Activated CD4-positive, alpha-beta T cell treated with anti-CD3 and anti-CD28 coated beads, Interleukin-2, amount 50 U/mL, for 24 hours (primary cell): ENCODE measurements at places on chromosomes 5 and 9.
A peak's percentile ranks its signal among the peaks of the same experiment; 100 is the strongest.

DNA sequence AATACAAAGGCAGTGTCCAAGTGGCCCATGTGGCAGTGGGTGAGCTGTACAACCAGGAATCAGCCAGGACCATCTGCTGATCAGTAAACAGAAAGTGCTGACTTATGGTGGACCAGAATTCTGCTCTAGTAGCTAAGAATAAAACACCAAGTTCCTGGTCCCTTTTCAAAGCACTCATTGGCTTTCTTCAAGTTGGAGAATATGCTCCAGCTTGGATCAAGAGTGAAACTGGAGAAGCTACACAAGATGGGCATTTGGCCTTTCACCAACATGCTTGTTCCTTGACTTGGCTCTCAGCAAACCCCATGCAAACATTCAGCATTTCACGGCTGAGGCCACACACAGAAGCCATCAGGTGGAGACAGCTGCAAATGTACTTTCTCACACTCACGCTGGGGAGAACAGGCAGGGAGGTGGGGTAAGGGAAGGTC is 32.1 kb downstream of the MARCHF3 start:
- DNase-seq, result no peak

DNA sequence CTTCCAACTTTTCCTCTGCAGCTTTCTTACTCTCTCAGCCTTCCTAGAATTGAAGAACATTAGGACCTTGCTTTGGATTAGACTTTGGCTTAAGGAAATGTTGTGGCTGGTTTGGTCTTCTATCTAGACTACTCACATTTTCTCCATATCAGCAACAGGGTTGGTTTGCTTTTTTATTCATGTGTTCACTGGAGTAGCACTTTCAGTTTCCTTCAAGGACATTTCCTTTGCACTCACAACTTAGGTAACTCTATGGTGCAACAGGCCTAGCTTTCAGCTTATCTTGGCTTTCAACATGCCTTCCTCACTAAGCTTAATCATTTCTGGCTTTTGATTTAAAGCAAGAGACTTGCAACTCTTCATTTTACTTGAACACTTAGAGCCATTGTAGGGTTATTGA is 153.1 kb downstream of the CCDC192 start:
- no peak for DNase-seq

GRCh38 chr9:75120686-75121085 is 32.4 kb downstream of the OSTF1 start:
- DNase-seq, result no peak

GRCh38 chr5:138444774-138445546 is 6.1 kb downstream of the REEP2 start:
- no peak for DNase-seq

- no peak for DNase-seq
Measured at GRCh38 chr9:134825025-134825424, 55.6 kb upstream of the FCN2 start.

- no peak for DNase-seq
Measured at GRCh38 chr5:175162036-175162435, 281.9 kb downstream of the DRD1 start.

DNA sequence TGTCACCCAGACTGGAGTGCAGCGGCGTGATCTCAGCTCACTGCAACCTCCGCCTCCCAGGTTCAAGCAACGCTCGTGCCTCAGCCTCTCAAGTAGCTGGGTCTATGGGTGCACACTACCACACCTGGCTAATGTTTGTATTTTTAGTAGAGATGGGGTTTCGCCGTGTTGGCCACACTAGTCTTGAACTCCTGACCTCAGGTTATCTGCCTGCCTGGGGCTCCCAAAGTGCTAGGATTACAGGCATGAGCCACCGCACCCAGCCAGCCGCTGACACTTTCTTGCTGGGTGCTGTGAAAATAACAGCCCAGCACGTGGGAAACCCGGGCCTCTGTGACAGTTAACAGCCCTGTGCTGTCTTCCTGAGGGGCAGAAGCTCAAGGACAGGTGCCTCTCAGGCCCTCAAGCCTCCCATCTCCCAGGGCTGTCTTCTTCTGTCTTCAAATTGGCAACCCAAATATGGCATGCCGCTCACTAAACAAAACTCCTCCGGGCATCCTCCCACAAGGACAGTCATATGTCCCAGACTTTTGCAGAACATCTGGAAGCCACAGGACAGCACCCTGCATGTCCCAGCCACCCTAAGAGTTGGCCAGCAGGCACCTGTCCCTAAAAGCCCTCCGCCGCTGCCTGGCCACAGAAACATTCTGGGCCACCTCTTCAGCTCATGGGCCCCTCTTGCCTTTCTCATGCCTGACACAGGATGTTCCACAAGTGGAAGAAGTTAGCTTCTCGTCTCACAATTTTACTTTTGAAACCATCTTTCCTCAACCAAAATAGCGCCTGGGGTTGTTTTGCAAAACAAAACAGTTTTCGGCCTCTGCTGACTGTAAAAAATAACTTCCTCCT is 233.6 kb downstream of the SYK start:
- DNase-seq, result no peak

DNA sequence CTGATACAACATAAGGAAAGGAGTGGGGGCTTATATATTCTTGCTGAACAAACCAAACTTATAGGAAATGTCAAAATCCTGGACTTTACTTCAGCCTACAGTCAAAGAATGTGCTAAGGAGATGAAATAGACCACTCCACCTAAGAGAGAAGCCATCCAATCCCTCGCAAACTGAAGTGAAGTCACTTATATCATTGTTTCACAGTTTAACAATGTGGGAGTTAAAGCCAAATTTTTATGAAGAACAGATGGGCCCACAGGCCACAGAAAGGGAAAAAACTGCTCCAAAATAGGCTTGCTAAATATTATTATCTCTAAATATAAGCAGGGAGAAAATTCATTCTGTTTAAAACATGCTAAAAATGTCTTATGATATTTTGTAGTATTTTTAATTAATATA is 233.3 kb downstream of the GAS1 start:
- no peak for DNase-seq

- no peak for DNase-seq
Measured at GRCh38 chr5:179314606-179315355, 30.5 kb downstream of the ADAMTS2 start.

GRCh38 chr5:177071666-177072385 is 14.9 kb upstream of the FGFR4 start:
- peak; percentile 70 for DNase-seq

- no peak for DNase-seq
Measured at GRCh38 chr5:93997562-93997961, 256.2 kb upstream of the POU5F2 start.

GRCh38 chr5:75603371-75603770 is 7.9 kb upstream of the ANKDD1B start:
- DNase-seq, result no peak

DNA sequence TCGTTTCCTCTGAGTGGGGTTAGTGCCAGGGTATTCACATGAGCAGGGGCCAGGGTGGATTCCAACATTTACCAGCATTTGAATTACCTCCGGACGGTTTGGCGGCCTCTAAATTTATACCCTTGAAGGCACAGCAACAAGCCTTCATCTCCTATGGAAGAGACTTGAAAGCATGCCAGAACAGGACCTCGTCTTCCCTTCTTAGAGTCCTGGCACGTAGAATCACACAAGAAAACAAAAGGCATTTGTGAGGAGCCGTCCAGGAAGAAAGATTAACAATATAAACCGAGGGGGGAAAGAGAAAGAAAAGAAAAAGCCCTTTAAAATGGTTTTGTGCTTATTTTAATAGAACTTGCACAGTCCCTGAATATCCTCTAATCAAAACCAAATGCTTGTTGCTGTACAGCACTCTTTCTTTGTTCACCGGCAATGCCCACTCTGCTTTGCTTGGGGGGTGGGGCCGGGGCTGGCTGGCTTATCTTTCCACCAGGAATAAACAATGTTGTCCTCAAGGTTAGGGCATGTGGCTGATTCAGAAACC is 575.8 kb upstream of the ZNF462 start:
- DNase-seq, result no peak

DNA sequence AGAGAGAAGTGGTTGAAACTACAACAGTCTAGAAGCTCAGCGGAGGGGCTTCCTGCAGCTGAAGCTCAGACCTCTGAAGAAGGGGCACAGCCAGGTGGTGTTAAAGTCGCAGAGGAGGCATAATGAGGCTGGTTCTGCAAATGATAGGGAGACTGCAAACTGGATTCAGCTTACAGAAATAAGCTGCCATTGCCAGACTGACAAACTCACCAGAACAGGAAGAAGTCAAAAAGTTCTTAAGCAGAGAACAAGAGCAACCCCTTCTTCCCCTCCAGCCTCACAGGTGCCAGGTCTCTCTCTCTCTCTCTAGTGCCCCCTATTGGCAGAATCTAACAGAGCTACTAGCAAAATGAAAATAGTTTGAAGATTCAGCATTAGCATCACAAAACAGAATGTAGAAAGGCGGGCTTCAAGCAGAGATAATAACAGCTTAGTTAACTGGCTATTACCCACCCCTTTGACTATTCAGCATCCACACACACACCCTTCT is 76.7 kb downstream of the GRAMD2B start:
- DNase-seq, result peak; percentile 7

DNA sequence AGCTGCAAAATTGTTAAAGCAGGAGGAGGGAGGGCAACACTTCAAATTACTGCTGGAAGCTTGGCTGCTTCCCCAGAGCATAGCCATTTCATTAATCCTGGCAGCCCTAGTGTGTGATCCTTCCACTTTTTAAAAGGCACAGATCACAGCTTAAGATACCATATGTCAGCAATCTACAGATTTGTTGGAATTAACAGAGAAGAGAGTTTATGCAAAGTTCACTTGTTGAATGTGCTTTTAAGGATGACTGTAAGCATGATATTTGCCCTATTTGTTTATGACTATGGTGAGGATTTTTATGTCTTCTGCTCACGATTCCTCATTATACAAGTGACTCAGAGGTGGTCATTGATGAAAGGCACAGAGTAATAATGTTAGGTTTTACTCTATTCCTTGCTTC is 156.0 kb upstream of the CDKN2B start:
- no peak for DNase-seq

GRCh38 chr9:106897751-106898150 is 34.8 kb downstream of the ZNF462 start:
- no peak for DNase-seq

DNA sequence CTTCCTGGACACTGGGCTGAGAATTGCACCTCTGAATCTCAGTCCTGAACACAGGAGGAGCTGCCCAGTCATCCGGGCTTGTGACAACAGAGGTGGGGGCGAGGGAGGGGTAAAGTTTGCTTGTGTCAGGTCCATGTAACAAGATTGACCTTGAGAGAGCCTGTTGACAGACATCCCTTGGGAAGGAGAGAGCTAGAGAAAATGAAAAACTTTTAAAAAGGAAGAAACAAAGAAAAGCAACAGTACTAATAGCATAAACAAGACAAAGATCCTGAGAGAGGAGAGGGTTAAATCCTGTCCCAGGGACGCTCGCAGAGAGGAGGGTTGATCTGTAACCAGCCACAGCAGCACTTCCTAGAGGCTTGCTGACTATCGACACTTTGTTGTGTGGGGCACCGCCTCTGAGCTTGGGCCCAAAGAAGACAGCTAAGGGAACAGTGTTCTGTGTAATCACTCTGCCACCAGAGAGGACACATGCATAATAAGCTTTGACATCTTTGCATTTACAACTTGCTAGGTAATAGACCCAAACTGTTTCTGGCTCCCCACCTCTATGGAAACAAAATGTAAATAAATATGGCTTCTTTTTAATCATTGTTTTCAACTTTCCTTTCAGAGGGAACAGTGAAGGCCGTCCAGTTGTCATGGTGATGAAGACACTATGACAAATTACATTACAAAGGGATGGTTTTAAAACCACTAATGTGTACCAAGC is 363.7 kb downstream of the CSNK1G3 start:
- DNase-seq, result no peak

DNA sequence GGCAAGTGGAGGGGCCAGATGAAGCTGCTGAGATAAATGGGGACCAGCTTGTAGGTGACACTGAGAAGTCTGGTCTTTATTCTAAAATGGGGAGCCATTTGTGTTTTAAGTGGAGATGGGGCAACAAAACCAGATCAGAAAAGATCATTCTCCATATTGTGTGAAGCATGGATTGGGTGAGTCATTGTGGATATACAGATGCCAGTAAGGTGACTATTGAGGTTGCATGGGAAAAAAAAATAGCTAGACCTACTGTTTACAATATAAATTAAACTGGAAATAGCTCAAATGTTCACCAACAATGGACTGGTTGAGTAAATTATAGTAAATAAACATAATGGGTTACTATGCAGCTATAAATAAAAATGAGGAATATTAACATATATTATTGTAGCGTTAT is 5.4 kb upstream of the MAP1B start:
- DNase-seq, result no peak

GRCh38 chr5:59208474-59208873 is 625.6 kb downstream of the RAB3C start:
- DNase-seq, result no peak

DNA sequence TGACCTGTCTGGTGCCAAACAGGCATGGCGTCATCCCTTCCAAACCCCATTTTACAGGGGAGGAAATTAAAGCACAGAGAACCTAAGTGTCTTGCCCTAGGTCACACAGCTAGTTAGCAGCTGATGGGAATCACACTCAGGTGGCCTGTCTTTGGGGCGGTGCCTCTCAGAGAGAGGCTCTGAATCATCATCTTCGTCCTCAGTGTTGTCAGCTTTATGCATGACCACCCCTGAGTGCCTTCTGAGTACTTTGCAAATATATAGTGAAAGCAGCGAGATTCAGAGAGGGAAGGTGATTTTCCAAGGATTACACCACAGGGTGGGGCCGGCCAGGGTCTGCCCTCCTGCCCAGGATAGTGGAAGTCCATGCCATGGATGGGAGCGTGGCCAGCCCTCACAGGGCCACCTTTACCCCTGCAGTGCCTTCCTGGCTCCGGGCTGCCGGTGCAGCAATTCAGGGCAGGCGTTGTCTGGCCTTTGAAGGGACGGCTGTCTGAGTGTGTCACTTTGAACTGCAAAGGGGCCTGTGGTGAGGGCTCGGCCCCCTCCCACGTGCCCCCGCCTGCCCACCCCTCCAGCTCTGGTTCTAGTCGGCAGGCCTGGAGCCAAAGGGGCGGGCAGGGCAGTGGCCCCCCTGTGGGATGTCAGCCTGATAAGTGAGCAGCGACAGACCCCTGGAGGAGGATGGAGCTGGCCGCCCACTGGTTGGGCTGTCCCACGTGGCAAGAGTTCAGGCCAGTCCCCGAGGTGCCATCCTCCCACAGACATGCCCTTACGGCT is 16.9 kb downstream of the LMX1B start:
- DNase-seq, result no peak

GRCh38 chr5:72179028-72179815 is 71.9 kb downstream of the MAP1B start:
- DNase-seq, result no peak

- DNase-seq, result no peak
Measured at GRCh38 chr9:91896513-91897121, 53.4 kb downstream of the ROR2 start.

DNA sequence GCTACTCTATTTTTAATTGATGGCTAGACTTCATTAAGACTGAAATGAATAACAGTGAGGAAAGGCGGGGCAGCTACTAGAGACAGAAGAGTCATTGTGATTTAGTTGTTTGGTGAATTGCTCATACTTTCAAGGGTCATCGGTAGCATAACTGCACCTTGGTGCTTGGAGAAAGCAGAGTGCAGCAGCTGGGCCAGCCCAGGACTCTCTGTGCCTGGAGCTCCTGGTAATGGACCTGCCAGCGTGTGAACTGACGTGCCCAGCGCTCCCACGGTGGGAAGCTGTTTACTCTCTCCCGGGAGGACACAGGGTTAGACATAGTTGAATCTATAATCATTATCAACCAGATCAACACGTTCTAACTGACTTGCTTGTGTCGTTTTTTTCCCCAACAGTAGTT is 42.9 kb downstream of the LURAP1L start:
- no peak for DNase-seq
